ENCODE measurements at places on chromosomes 6 and 20.

GRCh38 chr6:80921861-80922460 lies 815.5 kb downstream of the BCKDHB start:
- DNase-seq = no peak

DNA sequence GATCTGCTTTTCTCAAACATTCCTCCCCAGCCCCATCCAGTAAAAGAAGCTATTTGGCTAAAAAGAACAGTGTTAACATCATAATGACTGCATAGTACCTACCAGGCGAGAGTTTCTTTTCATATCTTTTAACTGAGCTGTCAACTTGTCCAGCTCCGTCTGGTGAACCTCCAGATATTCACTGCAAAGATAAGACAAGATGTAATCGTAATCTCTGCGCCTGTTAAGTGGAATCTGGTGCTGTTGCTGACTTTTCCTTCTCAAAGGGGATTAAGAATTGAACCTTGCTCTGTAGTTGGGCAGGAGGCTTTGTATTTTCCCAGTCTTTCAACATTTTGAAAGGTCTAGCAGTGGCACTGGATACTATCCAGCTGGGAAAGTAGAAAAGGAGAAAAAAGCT lies 63.0 kb downstream of the RIPOR2 start:
- no peak for DNase-seq

DNA sequence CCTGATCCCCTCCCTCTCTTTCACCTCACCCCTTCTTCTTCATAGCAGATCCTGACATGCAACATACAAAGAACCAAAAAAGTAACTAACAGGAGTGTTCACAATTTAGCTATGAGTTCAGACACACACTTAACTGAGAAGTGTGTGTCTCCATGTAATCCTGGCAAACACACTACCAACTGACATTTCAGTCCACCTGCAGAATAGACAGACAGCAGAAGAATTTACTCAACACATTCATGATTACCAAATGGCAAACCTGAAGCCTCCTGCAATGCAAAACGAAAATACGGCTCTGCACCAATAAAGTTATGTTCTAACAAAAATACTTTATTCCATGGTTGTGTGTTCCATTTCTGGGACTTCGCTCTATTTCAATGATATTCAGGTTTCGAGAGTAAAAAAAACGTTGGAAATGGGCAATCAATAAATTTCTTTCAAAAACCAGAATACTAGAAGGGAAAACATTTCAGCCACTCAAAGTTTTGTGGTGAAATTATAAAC lies 2.6 kb downstream of the BACH2 start:
- no peak for DNase-seq

DNA sequence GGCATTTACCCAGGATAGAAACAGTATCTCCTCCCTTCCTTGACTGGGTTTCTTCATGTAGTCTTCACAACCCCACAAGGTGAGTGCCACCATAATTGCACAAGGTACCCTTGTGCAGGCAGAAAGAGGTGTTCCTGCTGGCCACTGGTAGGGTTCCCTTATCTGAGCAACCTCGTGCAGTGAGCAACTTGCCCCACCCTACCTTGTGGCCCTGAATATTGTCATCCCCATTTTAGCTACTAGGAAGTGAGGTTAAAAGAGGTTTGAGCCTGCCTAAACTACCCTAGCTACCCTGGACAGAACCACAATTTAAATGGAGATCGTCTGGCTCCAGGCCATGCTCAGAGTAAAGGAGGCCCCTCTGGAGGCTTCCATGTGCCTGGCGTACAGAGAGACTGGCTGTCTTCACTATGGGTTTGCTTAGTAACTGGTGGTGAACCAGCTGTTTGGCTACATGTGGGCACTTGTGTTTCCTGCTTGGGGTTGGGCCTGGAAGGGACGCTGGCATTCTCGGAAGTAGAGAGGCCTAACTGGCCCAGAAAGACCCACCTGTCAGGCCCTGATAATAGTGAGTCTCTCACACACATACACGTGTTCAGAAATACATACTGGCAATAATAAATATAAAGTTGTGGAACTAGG lies 148.8 kb downstream of the LRFN2 start:
- no peak for DNase-seq

DNA sequence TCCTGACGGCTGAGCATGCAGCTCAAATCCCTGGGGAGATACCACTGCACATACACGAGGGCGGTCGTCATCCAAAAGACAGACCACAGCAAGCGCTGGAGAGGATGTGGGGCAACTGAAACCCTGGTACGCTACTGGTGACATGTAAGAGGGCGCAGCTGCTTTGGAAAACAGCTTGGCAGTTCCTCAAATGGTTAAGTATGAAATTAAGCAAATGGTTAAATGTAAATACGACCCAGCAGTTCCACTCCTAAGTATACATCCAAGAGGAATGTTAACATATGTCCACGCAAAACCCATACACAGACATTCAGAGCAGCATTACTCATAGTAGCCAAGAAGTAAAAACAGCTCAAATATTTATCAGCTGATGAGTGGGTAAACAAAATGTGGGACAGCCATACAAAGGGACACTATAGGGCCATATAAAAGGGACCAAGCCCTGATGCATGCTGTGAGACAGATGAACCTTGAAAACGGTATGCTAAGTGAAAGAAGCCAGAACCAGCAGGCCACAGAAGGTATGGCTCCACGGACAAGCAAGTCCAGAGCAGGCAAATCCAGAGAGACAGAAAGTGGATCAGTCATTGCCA lies 38.5 kb downstream of the RIPOR3 start:
- DNase-seq = no peak

- no peak for DNase-seq
Measured at GRCh38 chr6:40681622-40682021, 94.5 kb upstream of the LRFN2 start.

GRCh38 chr6:106181664-106182418 lies 95.7 kb downstream of the PRDM1 start:
- DNase-seq = no peak
